Tongue (tissue), 3 donors: ENCODE measurements at places on chromosomes 11 and 22. TPM values are rescaled to one million over a fixed set of nuclear protein-coding genes. Genes with fewer than 3 reads are reported as not detected.

KRTAP5-11 gene
- total RNA-seq = not detected

MAP6 gene
- 8.9 TPM for total RNA-seq

ABTB2 gene
- total RNA-seq = 19.9 TPM

HBE1 gene
- total RNA-seq = 3.3 TPM

OR51G2 gene
- total RNA-seq = not detected

OR56B4 gene
- not detected for total RNA-seq

EFCAB6 gene
- 4.7 TPM for total RNA-seq

ACP2 gene
- 36.9 TPM for total RNA-seq

TRIM49 gene
- not detected for total RNA-seq

CFAP300 gene
- total RNA-seq = 1.6 TPM

TPBGL gene
- total RNA-seq = 0.51 TPM

KCNJ11 gene
- 28.6 TPM for total RNA-seq

SNRPD3 gene
- total RNA-seq = 169 TPM

KIRREL3 gene
- 0.92 TPM for total RNA-seq

FAM180B gene
- 1.4 TPM for total RNA-seq

SYNGR1 gene
- 20.0 TPM for total RNA-seq

HOATZ gene
- not detected for total RNA-seq

FLRT1 gene
- 3.7 TPM for total RNA-seq

CECR2 gene
- 10.4 TPM for total RNA-seq

OR51E2 gene
- not detected for total RNA-seq

APOBEC3B gene
- total RNA-seq = 2.2 TPM

FOLR2 gene
- 5.6 TPM for total RNA-seq

MS4A6A gene
- total RNA-seq = 24.4 TPM

SEZ6L gene
- 0.92 TPM for total RNA-seq
